ENCODE measurements at places on chromosomes 16 and 17. TPM values are rescaled to one million over a fixed set of nuclear protein-coding genes. Genes with fewer than 3 reads are reported as not detected.

DNA sequence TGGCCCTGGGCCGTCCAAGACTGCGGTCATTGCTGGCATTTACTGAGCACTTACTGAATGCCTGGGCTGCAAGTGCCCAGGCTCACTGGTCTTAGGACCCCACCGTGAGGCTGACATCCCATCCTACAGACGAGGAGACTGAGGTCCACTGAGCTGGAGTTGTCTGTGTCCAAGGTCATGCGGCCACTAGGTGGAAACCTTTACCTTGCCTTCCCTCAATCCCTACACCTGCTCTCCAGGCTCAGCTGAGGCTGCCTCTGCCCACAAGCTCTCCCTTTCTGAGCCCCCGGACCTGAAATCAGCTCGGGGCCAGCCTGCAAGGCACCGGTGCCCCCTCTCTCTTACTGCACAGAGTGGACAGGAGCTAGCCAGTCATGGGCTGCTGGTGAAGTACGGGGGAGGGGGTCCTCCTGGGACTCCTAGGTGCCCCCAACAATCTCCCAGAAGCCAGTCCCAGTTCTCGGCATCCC is 1.5 kb downstream of the CASKIN1 start:
- DNase-seq: peak; percentile 52

KREMEN2 gene
- total RNA-seq: not detected

DNA sequence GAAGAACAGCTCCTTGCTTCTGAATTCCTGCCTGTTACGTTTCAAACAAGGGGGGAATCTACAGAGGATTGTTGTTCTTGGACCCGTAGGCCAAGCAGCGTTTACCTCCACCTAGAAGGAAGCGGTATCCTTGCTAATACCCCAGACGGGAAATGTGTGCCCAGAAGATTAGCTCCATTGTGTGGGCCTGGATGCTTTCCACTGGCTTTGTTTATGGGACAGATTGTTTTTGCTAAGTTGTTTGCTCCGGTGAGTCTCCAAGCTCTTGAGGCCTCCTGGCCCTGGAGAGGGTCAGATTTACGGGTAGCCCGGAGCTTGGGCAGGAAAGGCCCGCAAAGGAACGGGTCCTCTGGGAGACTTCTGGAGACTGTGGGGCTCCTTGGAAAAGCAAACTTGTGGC is 28.4 kb upstream of the MRTFB start:
- no peak for DNase-seq

EFNB3 gene
- not detected for total RNA-seq

- no peak for DNase-seq
Observed at GRCh38 chr16:59144841-59145240, 410.7 kb upstream of the GOT2 start.

DNA sequence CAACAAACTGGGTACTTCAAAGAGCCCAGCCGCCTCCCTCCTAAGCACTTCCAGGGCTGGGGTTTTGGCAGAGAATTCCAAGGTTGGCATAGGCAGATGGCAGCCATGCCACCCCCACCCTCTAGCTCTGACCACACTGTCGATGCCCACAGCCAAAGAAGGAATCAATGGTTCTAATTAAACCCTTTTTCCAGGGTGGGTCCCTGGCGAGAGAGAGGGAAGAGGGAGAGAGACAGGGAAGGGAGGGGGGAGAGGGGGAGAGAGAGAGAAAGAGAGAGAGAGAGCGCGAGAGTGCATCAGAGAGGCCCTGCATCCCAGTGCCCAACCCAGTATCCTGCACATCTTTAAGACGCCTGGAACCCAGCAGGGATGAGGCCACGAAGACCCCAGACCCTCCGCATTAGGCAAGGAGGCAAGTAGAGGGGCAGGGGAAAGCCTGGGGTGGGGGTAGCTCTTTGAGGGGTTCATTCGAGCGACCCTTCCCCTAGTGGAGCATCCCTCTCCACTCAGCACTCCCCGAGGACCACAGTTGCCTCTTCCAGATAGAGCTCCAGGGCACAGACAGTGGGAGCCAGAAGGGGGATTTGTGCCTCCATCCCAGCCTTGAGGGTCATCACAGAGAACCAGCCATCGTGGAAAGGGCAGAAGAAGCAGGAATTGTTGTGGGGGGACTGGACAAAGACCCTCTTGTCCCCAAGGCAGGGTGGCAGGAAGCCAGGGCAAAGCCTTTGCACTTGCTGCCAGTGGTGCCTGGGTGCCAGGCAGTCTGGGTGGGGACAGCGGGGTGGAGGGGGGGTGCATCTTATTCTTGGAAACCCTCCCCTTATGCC is 2.6 kb downstream of the SRCIN1 start:
- DNase-seq: no peak
